Kasumi-1 (cell line): ENCODE measurements at places on chromosomes 11 and 22.

DNA sequence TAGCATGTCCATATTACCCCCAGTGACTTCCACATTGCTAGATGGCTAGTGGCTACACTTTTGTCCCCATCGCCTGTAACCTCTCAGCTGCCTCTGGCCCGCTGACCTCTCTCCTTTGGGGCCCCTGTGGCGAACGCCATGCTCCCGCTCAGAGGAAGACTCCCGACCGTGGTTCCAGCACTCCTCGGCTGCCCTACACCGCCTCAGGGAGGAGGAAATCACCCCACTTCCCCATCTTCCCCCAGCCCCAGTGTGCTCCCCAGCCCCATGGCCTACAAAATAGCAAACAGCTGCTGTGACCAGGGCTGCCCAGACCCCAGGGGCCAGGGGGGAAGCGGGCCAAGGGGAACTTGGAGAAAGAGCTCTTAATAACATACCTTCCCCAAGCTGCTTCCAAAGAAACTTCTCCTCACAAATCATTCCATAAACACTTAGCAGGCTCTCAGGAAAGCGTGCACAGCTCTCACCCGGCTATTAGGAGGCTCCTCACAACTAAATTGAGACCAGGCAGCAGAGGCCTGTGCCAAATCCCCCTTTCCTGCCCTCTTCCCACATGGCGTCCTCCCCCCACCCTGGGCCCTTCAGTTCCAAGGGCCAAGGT lies 63.5 kb upstream of the WNT11 start:
- no peak for DNase-seq

DNA sequence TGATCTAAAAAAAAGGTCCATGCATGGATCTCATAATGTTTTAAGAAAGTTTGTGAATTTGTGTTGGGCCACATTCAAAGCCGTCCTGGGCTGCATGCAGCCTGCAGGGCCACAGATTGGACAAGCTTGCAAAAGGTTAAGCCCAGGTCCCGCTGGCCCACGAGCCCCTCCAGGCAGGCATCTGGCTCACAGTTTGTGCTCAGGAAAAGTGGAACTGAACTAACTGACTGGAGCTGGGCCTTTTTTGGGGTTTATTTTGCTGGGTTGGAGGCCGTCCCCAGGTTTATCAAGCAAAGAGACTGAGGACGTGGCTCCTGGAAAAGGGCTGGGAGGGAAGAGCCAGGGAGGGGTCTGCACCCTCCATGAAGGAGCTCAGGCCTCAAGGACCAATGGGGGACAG lies 32.1 kb upstream of the BAIAP2L2 start:
- DNase-seq, result no peak

DNA sequence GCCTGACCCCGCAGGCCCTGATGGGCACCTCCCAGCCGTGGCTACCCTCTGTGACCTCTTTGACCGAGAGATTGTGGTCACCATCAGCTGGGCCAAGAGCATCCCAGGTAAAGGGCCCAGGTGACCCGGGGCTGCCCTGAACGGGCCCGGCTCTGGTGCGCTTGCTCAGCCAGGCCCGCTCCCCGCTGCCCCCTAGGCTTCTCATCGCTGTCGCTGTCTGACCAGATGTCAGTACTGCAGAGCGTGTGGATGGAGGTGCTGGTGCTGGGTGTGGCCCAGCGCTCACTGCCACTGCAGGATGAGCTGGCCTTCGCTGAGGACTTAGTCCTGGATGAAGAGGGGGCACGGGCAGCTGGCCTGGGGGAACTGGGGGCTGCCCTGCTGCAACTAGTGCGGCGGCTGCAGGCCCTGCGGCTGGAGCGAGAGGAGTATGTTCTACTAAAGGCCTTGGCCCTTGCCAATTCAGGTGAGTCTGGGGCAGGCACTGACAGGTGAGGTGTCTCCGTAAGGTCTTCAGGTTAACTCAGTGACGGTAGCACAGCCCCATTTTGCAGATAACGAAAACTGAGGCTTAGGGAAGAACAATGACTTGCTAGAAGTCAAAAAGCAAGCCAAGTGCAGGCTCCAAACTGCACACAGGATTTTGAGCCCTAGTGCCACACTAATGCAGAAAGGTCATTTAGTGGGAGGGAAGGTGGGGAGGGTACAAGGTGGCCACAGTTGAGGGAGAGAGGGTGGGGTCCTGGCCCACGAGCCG lies 2.4 kb downstream of the TRMT112 start:
- DNase-seq, result no peak

GRCh38 chr11:113341388-113342165 lies 27.2 kb downstream of the TTC12 start:
- no peak for DNase-seq

GRCh38 chr11:102306048-102306597 lies 11.2 kb upstream of the BIRC3 start:
- DNase-seq, result no peak

DNA sequence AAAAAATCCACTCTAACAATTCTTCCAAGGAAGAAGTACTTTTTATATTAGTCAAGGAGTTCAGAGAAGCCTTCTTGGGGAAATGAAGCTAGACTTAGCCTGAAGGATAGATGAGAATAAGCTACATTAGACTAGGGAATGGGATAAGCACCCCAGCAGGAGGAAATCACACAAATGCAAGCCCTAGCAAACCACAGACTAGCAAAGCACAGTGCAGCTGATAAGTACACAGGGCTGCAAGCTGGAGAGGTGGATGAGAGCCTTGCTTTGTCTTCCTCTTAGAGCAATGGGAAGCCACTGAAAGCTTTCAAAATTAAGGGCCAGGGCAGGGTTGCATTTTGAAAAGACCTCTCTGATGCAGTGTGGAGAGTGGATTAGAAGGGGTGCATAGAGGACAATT lies 946.2 kb downstream of the LRRC4C start:
- DNase-seq, result no peak

- no peak for DNase-seq
Measured at GRCh38 chr11:96614846-96615245, 225.0 kb downstream of the JRKL start.

GRCh38 chr11:74208507-74208906 lies 37.4 kb downstream of the PPME1 start:
- no peak for DNase-seq

DNA sequence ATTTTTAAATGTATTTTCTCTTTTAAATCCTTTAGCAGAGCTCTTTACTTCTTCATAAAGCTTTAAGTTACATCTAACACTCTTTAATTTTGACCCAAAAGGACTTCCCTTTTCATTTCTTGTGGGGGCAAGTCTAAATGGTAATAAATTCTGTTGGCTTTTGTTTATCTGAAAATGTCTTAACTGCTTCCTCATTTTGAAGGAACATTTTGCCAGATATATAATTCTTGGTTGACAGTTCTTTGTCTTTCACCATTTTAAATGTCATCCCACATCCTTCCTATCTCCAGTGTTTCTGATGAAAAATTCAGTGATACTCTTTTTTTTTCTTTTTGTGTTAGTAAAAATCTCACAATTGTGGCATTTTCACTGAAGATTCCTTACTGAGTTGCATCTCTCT lies 44.7 kb upstream of the ZBTB44 start:
- DNase-seq, result peak; percentile 78

DNA sequence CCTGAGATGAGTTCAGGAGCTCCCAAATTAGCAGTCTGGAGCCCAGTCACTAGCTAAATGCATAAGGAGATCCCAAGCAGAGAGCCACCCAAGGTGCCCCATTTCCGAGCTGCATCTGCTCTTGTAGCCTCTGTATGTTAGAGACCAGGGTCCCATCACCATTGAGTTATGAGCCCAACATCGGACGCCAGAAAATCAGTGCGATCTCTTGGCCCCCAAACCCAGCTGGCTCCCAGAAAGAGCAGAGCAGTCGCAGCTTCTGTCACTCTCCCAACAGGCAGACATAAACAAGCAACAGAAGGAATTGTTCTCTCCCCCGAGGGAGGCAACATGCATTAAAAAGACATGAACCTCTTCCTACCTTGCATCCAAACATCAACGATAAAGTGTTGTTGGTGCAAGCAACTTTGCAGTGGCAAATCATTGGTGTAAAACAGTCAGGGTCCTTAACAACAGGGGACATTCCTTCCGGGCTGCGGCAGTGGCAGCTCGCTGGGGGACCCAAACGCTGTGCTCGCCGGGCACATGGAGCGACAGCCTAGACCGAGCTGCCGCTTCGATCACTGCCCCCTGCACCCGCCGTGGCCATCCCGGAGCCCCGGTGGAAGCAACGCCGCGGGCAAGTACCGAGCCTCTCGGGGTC lies 907.1 kb downstream of the DLG2 start:
- DNase-seq, result peak; percentile 13

DNA sequence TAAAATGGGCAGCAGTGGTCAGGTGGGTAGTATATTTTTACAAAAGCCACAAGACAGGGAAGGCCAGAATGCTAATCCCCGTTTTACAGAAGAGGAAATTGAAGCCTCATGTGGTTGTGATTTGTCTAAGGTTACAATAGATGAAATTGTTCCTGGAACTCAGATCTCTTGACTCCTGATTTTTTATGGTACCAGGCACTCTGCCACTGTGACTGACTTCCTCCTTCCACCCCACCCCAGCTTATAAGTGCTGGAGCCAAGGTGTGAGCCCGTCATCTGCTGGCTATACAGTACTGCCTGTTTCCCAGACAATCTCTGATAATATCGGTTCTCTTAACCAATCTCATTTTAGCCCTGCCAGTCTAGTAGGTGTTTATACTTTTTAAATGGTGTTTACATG lies 1.9 kb downstream of the SLC5A1 start:
- DNase-seq, result no peak

GRCh38 chr11:68956547-68957254 lies 24.1 kb downstream of the MRGPRD start:
- no peak for DNase-seq

DNA sequence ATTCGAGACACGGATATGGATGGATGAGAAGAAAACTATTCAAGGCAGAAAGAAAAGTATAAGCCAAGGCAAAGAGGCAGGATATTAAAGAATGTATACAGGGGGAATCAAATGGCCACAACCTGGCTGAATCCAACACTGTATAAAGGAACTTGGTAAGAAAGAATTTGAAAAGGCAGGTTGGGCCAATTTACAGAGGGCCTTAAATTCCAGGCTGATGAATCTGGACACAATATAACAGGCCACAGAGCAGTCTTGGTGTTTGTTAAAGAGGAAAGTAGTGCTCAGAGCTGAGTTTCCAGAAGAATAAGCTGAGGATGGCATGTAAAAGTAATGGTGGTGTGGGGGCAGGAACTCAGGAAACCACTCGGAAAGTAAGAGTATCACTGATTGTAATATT lies 72.3 kb upstream of the POU2AF2 start:
- DNase-seq, result no peak

DNA sequence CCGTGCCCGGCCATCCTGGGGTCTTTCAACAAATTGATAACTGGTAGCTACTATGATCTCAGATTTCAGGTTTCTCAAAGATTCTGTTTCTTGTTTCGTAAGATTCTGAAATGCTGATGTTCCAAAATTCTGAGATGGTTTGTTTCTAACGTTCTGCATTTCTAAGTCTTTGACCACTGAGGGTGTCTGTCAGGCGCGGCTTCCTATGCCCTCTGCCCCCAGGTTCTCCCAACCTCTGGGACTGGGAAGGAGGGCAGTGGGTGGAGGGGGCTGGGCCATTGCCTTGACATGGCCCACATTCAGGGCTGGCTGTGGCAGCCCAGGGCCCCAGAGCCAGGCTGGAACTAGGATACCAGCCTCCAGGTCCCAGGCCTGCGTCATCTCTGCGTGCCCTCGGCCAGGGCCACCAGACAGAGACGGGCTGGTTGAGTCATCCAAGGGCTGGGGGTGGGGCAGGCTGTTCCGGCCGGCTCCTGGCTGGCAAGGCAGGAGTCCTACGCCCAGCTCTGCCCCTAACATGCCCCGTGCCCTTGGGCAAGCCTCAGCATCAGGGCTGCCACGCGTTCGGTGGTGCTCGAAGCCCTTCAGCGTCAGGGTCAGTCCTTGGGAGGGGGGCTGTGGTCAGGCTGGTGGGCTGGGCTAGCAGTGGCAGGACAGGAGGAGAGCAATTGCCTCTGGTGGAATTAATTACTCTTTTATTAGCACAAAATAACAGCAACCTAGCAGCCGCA lies 5.2 kb downstream of the TMEM134 start:
- DNase-seq, result no peak

DNA sequence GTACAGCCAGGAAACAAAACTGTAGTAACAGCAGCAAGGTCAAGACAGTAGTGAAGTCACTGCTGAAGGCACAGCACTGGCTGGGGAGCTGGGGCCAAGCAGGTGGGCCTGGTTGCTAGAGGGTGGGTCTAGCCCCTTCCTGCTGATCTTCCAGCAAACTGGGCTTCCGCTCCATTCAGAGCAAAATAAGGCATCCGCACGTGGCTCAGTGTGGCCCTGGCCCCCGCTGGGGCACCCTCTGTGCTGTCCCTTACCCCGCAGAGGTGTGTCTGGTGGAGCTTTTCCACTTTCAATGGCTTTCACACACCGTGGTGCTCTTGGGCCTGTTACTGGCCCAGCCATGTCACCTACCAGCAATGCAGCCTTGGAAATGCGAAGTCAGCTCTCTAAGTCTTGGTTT lies 162.4 kb upstream of the B3GAT1 start:
- DNase-seq, result no peak

- DNase-seq, result no peak
Measured at GRCh38 chr22:47083379-47083986, 321.0 kb downstream of the TBC1D22A start.

- DNase-seq, result peak; percentile 34
Measured at GRCh38 chr11:70471254-70471653, 72.9 kb downstream of the CTTN start.

DNA sequence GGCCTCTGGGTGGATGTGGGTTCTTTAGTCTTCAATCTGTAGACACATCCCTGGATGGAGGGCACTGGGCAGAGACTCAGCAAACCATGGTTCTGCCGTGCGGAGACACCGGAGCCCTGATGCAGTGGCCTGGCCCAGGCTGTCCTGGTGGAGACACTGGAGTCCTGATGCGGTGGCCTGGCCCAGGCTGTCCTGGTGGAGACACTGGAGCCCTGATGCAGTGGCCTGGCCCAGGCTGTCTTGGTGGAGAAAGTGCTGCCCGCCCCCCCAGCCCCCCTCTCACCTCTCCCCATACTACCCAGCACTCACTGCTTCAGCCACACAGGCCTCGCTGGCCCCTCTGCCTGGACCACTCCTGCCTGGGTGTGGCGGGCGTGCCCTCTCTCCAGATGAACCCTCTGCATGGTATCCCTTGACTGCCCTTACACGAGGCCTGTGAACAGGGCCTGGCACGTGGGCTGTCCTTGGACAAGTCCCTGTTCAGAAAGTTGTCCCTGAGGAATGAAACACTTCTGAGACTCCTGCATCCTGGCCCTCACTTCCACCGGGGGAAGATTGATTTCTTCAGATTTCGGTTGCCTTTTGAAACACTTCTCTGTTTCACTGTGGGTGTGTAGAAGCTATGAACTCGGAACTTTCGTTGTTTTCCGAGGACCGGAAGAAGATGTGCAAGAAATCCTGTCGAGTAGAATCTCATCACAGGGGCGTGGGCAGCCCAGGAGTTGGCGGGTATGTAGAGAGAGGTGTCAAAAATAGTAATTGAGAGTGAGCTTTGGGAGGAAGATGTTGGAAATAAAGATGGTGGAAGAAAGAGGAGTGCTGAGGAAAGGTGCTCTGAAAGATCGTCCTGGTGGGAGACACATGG lies 26.2 kb downstream of the IGHMBP2 start:
- DNase-seq, result no peak

- DNase-seq, result no peak
Measured at GRCh38 chr11:30380846-30381245, 57.9 kb downstream of the ARL14EP start.

DNA sequence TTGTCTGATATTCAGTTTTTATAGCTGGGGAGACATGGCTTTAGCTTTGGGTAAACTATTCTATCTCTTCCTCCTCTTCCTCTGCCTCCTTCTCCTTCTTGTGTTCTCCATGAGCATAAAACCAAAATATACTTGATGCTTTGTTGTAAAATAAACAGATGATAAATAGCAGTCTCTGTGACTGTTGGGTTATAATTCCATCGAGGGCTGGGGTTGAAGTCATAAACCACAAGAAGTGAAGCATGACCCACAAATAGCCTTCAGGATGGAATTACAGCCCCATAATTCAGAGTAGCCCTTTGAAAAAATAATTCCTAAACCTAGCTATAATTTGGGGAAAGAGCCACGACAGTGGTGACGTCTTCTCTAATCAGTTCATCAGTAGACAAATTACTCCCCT lies 177.7 kb downstream of the SNX19 start:
- no peak for DNase-seq
